ENCODE measurements at places on chromosomes 11 and 22.

DNA sequence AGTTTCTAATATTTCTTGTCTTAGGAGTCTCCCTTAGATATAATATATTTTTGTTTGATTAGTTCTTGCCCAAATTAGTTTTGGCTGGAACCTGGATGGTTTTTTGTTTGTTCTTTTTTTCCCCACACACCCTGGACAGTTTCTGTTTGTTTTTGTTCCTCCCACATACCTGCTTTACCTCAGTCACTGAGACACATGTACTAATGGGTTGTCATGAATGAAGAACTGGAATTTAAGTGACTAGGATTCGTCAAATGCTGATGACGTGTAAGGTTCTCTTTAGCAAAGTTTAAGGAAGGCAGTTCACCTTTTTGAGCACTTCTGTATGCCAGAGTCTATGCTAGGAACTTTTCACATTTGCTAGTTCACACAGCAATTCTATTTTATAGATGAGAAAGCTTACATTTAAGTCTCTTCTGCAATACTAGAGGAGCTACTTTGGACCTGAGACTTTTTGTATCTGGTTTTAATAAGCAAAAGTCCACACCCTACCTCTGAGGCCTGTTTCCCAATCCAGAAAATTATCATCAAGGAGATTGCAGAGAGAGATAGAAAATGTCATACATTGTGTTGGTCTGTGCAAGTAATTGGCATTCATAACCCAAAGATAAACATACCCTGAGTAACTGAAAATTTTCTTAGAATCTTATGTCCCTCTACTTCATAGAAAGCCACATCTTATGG lies 86.7 kb upstream of the RAB1B start:
- no peak for DNase-seq

- DNase-seq = no peak
Observed at GRCh38 chr11:27358296-27358695, 4.7 kb downstream of the CCDC34 start.

GRCh38 chr11:111598559-111598958 lies 3.7 kb upstream of the SIK2 start:
- no peak for DNase-seq

DNA sequence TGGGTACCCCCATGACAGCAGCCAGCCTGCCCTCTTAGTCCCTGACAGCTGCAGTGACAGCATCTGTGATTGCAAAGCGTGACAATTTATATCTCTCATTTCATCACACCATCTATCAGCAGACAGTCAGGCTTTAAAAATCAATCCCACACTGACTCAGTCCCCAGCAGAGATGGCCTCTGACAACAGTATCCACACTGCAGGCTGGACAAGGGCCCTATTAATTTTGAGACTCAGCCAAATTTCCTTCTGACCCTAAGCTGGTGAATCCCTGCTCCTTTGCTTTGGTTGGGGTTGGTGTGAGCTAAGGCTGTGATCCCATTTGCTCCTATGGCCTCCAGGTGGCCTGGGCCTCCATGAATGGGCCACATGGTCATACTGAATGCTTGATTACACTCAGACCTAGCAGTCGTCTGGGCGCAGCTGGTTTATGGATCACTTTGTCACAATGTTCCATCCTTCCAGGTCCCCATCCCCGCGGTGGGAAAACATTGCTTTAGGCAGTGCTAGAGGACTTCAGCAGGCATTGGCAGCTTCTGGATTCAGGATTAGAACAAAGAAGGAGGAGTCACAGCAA lies 68.2 kb upstream of the B3GAT1 start:
- no peak for DNase-seq

DNA sequence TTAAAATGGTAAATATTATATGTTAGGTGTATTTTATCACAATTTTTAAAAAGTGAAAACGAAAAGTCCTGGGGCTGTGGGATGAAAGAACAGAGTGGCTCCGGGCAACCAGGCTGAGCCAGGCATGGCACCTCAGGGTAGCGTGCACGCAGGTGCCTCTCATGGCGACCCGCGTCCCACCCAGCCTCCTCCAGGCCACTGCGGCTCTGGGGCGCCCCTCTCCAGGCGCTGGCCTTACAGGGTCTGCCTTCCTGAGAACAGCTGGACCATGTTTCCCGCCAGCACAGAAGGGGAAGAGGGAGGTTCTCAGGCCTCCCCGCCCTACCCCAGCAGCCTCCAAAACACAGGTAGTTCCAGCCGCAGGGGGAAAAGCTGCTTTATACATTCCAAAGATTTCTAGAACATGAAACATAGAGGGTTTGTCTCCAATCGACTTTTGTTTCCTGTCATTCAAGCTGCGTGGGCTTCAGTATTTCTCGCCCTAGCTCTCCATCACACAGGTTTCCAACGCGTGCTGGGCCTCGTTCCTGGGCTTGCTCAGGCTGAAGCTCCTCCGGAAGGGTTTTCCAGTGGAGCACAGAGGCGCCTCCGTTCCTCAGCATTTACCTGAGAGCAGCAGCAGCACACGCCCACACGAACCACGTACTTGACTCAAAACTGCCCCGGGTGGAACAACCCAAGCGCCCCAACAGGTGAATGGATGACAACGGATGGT lies 10.5 kb downstream of the EHD1 start:
- no peak for DNase-seq

DNA sequence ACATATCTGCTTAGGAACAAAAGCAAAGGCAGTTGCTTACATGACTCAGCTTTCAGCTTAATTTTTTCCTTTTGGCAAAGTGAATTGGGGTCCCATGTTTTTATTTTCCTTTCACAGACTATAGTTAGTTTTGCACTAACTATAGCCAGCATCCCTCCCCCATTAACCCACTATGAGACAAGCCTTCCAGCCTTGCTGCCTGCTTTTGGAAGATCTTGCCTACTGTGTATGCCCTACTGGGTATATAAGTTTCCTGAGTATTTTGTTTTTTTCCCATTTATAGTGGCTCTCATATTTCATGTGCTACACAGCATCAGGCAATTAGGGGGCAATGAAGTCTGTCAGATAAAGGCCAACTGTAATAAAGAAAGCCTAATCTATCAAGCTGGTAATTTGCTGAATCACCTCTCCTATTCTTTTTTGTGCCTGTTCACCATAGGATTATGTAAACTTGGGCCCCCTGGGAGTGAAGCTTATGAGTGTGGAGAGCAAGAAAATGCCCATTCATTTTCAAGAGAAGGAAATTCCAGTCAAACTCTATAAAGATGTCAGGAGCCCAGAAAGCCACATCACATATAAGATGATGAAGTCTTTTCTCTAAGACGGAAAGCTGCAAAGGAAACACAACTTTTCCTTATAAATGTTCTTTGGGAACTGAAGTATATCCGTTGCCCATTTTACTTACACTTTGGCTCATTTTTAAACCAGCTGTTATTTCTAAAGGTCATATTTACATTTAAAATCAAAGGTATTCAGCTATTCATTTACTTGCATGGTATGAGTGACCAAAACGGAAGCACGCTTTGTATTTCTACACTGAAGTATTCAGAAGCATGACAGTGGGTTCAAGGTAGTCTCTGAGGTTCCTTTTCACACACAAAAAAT lies 64.0 kb downstream of the CCDC83 start:
- no peak for DNase-seq

- DNase-seq = no peak
Observed at GRCh38 chr11:3843326-3843725, 2.6 kb upstream of the RHOG start.

- DNase-seq = no peak
Observed at GRCh38 chr11:120657306-120658070, 145.9 kb downstream of the GRIK4 start.

DNA sequence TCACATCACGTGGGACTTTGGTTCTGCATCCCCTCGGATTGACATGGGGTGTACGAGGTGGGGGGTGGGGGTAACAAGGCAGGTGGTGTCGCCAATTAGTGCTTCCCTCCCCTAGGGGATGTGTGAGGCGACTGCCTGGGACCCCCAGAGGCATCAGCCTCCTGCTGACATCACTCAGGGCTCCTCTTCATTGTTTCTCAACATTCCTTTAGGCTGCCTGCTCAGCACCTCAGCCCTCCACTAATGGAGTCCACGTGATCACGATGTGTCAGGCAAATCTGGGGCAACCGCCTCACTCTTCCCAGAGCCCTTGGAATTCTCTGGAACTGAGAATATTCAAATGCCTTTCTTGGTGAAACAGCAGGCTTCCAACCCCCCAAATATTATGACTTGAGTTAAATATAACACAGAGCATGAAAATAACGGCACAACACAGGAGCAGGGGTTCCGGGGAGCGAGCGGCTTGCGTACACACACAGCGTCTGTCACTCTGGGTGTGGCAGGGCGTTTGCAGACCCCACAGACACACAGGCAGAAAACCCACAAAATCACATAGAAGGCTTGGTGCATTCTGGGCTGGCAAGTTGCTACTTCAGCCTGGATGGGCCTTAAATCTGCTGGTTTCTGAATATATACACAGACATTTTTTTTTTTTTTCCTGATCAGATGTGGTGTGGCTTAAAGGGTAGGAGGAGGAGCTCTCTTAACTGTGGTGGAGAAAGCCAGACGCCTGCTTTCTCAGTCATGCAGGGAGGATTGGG lies 170.1 kb upstream of the CADM1 start:
- DNase-seq = no peak

DNA sequence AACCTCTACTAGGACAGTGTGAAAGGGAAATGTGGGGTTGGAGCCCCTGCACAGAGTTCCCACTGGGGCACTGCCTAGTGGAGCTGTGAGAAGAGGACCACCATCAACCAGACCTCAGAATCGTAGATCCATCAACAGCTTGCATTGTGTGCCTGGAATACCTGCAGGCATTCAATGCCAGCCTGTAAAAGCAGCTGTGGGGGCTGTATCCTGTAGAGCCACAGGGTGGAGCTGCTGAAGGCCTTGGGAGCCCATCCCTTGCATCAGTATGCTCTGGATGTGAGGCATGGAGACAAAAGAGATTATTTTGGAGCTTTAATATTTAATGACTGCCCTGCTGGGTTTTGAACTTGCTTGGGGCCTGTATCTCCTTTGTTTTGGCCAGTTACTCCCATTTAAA lies 46.3 kb downstream of the PGR start:
- DNase-seq = no peak

GRCh38 chr11:111123463-111124398 lies 121.8 kb upstream of the POU2AF2 start:
- DNase-seq = no peak

- no peak for DNase-seq
Observed at GRCh38 chr22:19974268-19974861, 32.7 kb upstream of the TXNRD2 start.

DNA sequence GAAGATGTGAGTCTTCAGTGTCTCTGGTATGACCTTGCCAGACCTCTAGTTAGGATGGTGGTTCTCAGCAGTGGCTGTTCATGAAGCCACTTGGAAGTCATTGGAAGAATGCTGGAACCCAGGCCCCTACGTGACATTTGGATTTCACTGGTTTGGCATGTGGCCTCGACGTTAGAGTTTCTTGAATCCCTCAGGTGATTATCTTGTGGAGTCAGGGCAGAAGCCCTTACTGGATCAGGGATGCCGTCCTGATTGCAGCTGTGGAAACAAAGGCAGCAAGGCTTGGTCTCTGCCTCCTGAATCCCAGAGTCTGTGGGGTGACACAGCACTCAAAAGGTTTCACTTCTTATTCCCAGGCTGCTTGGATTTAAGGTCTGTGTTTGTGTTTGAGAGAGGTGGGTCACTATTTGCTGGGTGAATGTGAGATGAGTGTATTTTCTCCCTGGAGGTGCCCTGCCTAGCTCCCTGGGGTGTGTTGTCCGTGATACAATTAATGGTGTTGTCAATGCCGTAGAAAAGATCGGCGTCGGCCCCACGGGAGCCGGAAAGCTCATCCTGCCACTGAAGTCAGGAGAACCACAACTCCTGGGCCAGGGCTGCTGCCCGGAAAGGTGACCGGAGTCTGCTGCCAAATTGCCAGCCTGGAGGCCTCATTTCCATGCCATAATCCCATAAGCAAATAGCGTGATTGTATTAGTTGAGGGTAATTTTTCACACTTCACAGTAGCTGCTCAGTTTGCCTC lies 939.0 kb downstream of the BRD1 start:
- no peak for DNase-seq

- no peak for DNase-seq
Observed at GRCh38 chr11:104490182-104490581, 326.2 kb upstream of the PDGFD start.

- no peak for DNase-seq
Observed at GRCh38 chr22:36073476-36073875, 44.9 kb upstream of the RBFOX2 start.

GRCh38 chr11:65491614-65492386 lies 7.0 kb upstream of the MALAT1 start:
- DNase-seq = no peak

DNA sequence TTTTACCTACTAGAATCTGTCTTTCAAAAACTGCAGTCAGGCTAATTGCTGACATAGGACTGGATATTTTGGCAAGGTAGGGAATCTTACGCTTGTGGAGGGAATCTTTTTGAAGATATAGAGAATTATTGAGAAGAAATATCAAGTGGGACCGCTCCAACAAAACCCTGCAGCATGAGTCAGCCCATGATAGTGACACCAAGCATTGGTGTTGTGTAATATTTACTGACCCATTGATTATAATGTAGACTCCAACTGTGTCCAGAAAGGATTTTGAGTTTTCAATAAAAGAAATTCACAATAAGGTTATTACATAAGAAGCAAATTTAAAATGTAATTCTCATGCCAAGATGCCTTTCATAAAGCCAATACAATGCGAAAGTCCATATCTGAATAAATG lies 20.7 kb downstream of the MS4A4A start:
- DNase-seq = no peak

GRCh38 chr11:120056301-120057027 lies 81.4 kb downstream of the TRIM29 start:
- no peak for DNase-seq

DNA sequence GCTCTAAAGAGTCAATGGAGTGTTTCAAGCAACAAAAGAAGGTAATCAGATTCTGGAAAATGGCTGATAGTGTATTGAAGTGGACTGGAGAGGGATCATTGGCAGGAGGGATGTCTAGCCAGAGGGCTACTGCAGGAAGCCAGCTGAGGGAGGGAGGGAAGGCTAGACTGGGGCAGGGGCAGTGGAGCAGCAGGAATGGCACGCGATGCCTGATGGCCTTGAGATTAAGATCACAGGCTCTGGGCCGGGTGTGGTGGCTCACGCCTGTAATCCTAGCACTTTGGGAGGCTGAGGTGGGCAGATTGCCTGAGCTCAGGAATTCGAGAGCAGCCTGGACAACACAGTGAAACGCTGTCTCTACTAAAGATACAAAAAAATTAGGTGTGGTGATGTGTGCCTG lies 47.5 kb upstream of the PRDM11 start:
- no peak for DNase-seq

DNA sequence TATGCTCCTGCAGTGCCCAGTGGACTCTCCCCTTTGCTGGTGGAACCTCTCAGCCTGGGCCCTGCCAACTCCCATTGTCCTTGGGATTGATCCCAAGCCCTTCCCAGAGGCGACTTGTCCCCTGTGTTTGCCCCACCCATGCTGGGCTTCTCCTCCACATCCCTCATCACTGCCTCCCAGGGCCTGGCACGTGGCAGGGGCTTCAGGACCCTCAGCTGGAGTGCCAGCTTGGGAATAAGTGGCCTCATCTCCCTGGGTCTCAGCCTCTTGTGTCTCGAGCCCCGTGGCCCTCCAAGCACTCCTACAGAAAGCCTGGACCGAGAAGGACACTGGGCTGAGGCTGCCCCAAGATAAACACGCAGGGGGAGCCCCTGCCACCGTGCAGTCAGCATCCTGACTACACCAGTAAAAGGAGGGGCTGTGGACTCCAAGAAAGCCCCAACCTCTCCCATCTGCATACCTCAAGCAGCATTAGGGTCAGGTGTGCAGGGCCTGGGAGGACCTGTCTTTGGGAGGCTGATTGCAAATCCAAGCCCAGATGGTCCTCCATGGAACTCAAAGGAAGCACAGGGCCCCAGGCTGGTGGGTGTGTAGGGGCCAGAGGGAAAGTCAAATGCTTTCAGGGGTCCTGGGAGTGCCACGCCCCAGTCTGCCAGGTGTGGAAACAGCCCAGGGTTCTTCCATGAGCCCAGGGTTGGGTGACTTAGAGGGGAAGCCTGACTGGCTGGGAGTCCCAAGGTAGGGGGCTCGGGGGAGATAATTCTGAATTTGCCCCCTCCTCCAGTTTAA lies 9.5 kb upstream of the GNAZ start:
- no peak for DNase-seq

Data from activated CD4-positive, CD25-positive, alpha-beta regulatory T cell (primary cell).